ENCODE measurements at places on chromosomes 1 and 21.

- no peak for DNase-seq
These were observed 32.1 kb downstream of the TGFB2 start for GRCh38 chr1:218377143-218377660.

DNA sequence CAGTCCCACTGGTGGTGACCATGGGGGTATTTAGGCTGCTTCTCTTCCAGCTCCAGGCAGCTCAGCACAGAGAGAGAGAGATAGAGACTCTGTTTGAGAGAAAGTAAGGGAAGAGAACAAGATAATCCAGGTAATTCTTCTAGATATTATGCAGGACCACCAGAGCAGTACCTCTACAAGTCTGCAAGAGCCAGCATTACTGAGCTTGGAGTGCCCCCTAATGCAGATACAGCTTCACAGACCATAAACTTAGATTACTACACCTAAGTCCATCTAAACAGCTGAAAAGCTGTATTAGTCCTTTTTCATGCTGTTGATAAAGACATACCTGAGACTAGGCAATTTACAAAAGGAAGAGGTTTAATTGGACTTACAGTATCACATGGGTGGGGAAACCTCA lies 570.3 kb downstream of the LRRIQ3 start:
- DNase-seq: no peak

DNA sequence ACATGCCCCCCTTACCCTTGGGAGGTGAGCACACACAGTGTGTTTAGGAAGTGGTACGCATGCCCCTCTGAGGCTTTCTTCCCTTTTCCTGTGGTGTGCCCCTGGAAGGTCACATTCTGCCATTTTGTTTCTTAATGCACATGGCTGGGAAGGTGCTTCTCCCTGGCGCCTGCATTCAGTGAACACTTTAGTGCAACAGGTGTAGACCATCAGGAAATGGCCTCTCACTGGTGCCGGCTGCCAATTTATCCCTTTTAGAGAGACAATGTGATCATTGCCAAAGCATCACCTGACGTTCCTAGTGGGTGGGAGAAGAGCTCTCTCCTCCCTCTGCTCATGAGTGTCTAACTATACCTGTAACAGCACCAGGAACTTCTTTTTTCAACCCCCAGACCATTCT lies 51.8 kb upstream of the PDE9A start:
- DNase-seq: no peak

DNA sequence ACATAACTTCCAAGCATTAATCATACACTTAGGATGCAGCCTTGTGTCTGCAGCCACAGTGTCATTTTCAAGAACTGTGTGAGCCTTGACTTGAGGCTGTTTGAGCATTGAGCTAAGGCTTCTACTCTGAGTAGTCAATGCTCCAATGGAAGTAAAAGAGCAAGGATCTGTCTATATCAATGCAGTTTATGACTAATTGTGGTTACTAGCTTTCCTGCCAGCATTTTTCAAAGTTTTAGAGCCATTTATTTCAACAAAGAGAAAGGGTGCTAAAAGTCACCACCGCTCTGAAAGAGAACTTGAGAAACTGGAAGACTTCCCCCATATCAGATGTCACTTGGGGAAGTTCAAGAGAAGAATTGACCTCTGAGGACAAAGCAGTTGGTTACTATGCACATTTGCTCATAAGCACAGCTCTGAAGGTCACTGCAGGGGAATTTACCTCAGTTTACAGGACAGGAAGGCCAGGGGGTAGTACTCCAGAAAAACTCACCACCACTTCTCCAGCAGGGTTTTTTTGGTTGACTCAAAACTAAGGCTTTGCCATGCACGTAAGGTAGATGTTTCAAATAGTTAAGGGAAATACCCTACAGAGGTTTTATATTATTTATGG lies 24.5 kb upstream of the RGS1 start:
- DNase-seq: no peak

GRCh38 chr1:220928320-220928719 lies 49.1 kb downstream of the HLX start:
- no peak for DNase-seq

- DNase-seq: no peak
These were observed 31.5 kb downstream of the BMP8A start for GRCh38 chr1:39522661-39523567.

- no peak for DNase-seq
These were observed 1613.6 kb upstream of the PRMT6 start for GRCh38 chr1:105442901-105443300.

DNA sequence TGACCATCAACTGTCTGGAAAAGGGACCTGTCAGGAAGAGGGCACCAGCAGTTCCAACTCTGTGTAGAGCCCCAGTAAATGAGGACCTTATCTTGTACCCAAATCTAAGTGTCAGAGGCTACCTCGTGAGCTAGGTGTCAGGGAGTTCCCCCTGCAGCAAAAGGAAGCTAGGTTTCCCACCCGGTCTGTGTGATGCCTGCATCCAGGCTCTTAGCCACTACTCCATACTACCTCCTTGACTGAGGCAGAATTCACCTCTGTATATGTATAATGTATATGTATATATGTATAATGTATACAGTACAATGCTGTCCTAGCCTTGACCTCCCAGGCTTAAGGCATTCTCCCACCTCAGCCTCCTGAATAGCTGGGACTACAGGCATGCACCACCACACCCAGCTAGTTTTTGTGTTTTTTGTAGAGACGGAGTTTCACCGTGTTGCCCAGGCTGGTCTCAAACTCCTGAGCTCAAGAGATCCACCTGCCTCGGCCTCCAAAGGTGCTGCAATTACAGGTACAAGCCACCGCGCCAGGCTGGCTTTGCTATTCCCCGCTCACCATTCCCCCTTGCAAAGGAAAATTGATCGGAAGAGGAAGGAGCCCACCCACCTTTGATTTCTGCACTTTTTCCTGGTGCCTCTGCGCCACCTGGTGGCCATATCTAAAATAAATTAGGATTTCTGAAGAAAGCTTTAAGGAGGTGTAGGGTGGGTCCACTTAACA lies 15.7 kb upstream of the LUZP1 start:
- DNase-seq: peak; percentile 68

DNA sequence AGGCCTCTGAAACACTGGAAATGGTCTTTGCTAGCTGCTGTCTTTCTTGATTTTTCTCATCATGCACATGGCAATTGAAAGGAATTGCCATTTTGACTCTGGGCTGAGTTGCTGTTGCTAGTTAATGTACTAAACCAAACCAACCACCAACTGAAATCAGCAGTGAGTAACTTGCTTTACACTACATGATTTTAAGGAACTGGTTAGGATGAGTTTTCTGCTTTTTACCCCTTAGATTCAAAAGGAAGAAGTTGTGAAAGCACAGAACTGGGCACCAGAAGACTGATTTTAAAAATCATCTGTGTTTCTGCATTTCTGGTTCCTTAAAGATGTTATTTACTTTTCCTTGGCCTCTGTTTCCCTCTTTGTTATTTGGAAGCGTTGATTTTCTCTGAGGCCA lies 361.9 kb downstream of the HLX start:
- no peak for DNase-seq

GRCh38 chr1:195202241-195202640 lies 1406.0 kb downstream of the KCNT2 start:
- DNase-seq: no peak

DNA sequence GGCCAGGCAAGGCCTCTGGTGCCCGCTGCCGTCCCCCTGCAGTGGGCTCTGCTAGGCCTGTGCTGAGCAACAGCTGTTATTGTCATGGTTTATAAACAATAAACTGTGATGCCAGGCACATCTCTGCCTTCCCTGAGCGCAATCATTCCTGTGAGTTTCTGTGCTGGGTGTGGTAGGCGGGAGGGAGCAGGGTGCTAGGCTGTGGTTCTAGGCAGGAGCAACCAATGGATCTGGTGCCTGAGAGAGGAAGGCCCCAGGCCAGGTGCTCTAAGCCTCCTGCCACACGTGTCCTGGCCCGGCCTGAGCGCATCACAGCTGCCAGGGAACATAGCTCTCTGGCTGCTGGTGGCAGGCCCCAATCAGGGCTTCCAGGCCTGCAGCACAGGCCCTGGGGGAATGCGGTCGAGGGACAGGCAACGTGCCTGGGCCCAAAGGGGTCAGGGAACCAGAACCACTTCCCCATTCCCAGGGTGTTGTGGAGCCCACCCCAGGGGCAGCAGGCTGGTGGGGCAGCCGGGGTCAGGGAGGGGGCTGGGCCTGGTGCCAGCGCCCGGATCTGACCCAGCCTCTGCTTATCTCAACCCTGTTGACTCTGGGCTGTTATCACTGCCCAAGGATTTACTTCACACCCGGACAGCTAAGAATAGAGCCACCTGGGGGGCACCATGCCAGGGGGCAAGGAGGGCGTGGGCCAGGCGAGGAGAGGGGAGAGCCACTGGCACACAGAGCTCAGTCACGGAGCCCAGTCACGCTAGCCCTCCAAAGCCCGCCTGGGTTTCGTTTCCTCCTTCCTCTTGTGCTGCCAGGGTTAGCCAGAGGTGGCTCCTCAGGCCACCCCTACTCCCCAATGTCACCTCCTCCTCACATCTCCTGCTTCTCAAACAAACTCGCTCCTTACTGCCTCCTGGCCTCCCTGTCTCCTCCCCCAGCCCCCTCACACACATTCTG lies 11.5 kb downstream of the TRIM46 start:
- no peak for DNase-seq

DNA sequence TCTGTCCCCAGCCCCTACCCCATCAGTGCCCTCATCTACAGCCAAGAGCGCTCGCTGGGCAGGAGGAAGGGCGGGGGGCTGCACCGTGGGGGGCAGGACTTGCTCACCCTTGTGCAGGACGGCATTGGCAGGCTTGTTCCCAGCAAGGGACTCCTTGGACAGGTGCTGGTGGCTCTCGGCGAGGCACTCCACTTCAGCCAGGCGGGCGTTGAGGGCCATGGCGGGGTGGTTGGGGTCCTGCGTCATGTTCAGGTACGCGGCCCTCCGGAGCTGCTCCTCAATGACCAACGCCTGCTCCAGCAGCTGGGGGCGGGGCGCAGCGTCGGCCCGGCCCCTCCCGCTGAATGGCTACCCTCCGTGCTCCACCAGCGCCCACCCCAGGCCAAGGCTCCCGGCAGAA lies 64.0 kb downstream of the KCNAB2 start:
- DNase-seq: no peak

DNA sequence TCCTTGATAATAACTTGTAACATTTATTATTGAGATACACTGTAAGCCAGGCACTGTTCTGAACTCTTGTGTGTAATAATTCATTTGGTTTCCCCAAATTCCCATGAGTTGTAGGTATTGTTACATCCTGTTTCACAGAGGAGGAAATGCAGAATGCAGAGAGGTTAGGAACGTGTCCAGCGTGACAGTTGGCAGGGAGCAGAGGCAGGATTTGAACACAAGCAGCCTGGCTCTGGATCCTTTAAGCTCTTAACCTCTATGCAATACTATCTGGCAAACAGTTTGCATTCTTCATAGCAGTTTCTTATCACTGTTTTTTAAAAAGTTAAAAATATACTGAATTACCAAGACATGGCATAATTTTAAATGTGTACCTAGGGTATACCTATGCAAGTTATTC lies 30.5 kb downstream of the EEIG2 start:
- no peak for DNase-seq

GRCh38 chr1:150552911-150553289 lies 3.7 kb downstream of the ADAMTSL4 start:
- no peak for DNase-seq

DNA sequence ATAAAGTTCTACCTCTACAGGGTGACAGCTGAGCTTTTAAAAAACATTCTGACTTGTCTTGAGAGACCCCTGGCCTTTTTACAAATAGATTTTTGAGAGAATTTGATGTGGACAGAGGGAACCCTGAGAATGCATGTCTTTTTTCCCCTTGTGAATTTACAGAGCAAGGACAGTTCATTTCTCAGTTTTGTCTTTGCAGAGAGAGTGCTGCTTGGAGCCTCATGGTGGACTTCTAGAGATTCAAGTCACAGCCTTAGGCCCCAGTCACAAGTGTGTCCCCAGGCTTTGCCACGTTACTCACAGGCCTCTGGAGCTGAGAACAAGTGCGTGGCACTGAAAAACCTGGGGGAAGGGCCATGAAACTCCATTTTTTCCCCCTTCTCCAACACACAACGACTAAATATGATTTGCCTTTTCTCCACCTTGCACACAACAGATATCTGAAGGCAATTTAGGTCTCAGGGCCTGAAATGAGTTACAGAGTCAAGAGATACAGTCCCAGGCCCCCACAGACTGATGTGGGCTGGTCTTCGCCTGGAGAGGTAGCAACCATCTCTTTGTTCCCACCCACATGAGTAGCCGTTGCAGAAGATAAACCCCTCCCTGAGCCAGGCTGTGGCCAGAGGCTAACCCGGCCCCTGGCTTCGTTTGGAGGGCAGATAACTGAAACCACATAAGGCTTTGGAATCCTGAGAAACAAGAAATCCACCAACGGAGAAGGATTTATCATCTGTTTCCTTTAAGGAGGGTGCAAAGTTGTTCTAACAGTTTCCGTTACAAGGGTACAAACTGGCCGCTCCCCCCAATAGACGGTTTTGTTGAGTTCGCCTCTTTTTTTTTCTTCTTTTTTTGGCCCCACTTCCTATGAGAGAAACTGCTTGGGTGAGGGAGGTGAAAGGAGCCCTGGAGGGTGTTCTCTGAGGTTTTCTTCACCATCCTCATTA lies 1.0 kb upstream of the PIGV start:
- peak; percentile 63 for DNase-seq

GRCh38 chr1:24189528-24189927 lies 2.4 kb upstream of the IFNLR1 start:
- DNase-seq: no peak

DNA sequence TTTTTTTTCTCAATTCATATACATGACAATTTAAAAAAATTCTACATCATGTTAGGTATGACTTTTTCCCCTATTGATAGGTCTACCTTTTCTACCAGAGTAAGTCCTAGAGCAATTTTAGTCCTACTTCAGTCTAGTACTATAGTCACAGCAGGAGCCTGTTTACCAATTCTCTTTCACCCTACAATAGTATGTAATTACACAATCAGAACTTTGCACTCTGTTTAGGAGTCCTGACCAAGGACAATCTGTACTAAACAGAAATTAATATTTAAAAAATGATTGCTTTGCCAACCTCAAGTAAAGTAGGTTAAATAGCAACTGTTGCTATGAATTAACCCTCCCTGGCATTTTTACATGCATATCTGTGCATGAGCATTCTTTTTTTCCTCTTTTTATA lies 810 bp upstream of the CYP4A11 start:
- peak; percentile 76 for DNase-seq

GRCh38 chr1:110927484-110928075 lies 36.1 kb downstream of the LRIF1 start:
- DNase-seq: no peak

DNA sequence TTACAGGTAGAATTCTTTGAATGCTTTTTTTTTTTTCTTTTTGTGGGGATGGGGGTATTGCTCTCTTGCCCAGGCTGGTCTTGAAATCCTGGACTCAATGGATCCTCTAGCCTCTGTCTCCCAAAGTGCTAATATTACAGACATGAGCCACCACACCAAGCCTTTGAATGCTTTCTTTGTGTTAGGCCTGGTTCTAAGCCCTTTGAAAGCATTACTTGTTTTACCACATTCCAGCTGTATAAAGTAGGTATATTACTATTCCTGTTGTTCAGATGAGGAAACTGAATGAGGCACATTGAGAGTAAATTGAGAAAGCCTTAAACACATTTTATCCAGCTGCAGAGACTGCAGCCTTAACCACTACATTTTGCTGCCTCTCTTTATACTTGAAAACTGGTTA lies 841.8 kb upstream of the ADGRL4 start:
- DNase-seq: no peak

- DNase-seq: no peak
These were observed 12.4 kb downstream of the ACBD6 start for GRCh38 chr1:180489976-180490375.

GRCh38 chr21:36575306-36575705 lies 95.4 kb upstream of the CLDN14 start:
- no peak for DNase-seq
